Body of pancreas (tissue), 4 donors: ENCODE measurements at places on chromosomes 5 and 9. TPM values are rescaled to one million over a fixed set of nuclear protein-coding genes. Genes with fewer than 3 reads are reported as not detected.

DNA sequence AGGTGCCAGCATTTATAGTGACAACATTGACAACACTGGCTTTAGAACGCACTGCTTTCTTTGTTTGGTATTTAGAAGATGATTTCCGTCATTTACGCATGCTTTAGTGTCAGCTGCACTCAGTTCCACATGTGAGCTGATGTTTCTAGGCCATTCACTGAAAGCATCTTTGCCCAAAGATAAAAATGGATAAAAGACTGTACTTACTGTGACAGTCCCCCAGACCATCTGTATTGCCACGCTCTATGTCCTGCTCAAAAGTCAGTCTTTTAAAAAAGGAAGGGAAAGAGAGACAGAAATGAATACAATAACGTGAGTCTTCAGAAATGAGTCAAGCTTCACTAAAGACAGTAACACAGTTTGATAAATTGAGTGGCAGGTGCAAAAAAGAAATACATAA lies 99.3 kb downstream of the SEMA6A start:
- DNase-seq: no peak

The PRELID2 gene
- 22.4 TPM for total RNA-seq

GRCh38 chr9:135320331-135320730 lies 159.3 kb upstream of the PPP1R26 start:
- DNase-seq: no peak

The FOXD4L3 gene
- not detected for total RNA-seq

GRCh38 chr5:169911448-169912212 lies 68.7 kb downstream of the INSYN2B start:
- no peak for DNase-seq

The DMRTA1 gene
- 4.4 TPM for total RNA-seq

The GABRA1 gene
- not detected for total RNA-seq

The PCDHAC1 gene
- 1.8 TPM for total RNA-seq

GRCh38 chr9:85303757-85304134 lies 438.0 kb downstream of the AGTPBP1 start:
- DNase-seq: no peak

GRCh38 chr5:37326536-37326935 lies 44.4 kb downstream of the NUP155 start:
- DNase-seq: no peak

- no peak for DNase-seq
Observed at GRCh38 chr9:11417782-11418181, 805.0 kb upstream of the PTPRD start.

The TNFSF15 gene
- 0.26 TPM for total RNA-seq

The ST8SIA4 gene
- total RNA-seq: 2.1 TPM

The PCDHGA2 gene
- 2.9 TPM for total RNA-seq

The AGXT2 gene
- not detected for total RNA-seq

- no peak for DNase-seq
Observed at GRCh38 chr5:160347448-160347847, 23.0 kb downstream of the C1QTNF2 start.

GRCh38 chr5:166767858-166768257 lies 1523.6 kb upstream of the WWC1 start:
- no peak for DNase-seq

The TMEM232 gene
- total RNA-seq: 3.1 TPM

- no peak for DNase-seq
Observed at GRCh38 chr9:124828489-124829333, 24.5 kb upstream of the WDR38 start.

The CCNG1 gene
- 118 TPM for total RNA-seq

The ABL1 gene
- 29.0 TPM for total RNA-seq

DNA sequence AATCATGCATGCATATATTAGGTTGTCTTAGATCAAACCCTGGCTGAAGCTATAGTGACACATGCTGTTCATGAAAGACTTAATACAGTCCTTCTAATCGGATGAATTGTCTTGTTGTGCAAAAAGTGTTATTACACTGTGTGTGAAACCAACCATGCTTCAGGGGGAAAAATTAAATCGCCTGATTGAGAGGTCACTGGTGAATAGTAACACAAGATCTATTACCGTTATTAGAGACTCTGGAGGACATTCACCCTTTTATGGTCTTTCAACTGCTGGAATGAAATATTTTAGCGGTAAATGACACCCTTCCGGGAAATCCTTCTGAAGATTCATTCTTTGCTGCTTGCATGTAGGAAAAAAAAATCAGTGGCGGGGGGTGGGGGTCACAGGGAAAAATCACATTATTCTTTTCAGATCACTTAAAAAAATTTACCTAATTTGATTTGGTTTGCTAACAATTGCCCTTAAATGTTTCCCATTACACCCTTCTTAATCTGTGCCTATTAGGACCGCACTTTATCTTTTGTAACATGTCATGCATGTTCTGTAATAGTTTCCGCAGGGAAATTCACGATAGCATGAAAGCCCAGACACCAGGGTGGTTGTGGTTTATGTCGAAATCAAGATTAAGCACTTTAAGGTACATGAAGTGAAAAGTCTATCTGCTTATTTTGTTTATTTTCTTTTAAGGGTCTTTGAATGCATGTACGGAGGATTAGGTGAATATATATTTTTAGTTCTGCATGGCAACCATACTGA lies 120.6 kb downstream of the FOCAD start:
- no peak for DNase-seq

- DNase-seq: no peak
Observed at GRCh38 chr9:135908093-135908753, 877 bp upstream of the CAMSAP1 start.

DNA sequence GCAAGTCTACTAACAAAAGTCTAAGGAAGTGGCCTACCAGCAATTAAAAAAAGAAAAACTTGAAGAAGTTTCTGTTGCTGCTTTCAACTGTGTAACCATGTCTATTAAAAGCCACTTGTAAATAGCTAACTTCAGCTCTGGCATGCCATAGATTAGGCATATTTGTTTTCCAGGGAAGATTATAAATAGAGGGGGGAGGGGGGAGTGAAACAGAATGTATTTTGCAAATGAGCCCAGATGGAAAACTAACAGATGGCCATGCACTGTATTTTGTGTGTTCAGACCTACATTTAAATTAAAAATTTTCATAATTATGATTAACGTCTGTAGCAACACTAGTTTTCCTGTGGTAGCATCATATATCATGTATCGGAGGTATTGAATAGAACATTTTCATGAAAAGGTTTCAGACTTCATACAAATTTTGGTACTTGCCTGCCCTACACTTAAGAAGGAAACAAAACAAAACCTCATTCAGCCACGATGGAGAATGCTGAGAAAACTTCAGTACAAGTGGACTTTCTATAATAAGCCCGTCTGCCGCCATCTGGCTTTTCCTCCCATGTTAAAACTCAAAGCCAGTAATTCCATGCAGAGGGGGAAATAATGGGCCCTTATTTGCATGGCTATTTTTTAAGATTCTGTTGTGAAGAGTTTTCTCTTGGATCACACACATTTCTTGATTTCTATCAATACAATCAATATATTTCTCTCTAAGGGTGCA lies 220.4 kb upstream of the SMARCA2 start:
- DNase-seq: no peak

DNA sequence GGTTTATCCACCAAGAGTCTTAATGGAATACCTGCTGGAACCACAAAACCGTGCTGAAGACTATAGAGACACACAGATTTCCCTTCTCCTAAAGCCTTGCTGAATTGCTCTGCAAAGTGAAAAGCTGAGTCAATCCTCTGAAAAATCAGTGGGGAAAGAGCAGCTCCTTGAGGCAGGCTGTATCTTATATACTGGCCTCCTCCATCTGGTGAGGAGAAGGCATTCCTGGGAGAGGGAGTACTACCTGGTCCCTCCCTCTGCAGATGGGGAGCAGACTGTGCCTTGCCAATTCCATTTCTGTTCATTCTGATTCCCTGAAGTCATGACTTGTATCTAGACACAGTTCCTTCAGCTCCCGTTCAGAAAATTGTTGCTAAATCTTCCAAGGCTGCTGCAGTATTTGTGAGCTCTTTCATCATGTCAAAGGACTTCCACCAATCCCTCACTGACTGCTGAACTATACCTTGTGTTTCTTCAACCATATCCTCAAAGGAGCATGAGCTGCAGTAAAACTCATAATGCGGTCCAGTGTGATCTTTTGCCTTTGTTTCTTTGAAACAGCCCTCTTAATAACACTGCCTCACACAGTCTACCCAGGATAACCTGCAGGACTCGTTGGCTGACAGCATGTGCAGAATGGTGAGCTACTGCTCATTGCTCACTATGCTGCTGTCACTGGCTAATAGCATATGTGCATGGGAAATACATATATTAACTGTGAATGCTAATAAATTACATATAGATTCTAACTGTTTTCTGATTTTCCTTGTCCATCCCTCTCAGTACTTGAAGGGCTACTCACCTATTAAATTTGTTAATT lies 84.5 kb downstream of the FOXD1 start:
- DNase-seq: no peak

DNA sequence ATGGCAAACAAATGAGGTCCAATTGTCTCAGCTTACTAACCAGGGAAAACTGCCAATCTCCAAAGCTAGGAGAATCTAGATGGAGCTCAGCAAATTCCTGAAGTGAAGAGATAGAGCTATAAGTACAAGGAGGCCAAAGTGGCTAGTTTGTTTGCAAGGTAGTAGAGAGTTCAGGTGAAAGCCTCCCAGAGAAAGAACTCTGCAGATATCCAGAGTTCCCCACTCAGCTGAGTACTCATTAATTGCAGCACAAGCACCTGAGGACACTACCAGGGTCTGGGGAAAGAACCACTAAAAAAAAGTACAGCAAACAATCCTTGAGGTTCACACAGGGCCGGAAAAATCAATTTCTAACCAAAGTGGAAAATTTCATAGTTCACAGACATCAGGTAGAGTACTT lies 250.9 kb downstream of the TMEM232 start:
- DNase-seq: no peak

The IER5L gene
- total RNA-seq: 3.0 TPM

DNA sequence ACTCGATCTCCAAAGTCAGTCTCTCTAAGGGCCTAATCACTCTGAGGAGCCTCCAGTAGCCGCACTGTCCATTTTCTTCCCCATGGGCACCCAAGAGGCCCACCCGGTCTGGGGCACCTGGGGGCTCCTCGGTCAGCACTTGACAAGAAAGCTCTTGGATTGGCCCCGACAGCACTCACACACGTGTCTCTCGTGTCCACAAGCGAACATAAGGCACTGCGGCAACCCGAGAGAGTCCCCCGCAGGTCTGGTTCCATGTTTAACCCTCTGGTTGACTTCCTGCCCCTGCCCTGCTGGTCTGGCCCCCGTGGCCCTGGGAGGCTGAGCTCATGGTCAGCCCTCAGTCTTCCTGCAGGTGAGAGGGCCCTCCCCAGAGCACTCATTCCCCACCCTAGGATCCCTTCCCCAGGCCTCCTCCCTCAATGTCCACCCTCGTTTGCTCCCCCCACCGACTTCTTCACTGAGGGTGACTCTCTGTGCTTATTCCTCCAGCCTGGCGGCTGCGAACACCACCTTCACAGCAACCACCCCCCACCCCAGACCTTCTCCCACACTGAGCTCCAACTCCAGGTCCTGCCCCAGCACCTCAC lies 16.3 kb upstream of the LRRC14B start:
- no peak for DNase-seq

GRCh38 chr9:33408087-33408486 lies 5.7 kb upstream of the AQP7 start:
- no peak for DNase-seq

DNA sequence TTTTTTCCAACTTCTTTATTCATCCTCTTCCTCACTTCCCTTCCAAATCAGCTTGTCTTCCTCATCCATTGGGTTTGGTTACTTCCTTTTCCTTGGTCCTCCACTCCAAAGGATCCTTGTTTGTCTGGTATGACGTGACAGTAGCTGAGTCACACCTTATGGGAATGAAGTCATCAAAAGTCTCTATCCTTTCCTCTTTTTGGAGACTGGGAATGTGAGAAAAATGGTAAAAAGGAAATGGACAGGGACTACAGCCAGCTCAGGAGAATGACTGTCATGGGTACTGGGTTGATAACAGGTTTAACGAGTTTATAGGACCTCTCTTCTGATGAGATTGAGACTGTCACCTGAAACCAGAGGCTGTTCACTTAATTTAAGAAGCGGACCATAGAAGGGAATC lies 76.2 kb upstream of the MYO10 start:
- DNase-seq: no peak

DNA sequence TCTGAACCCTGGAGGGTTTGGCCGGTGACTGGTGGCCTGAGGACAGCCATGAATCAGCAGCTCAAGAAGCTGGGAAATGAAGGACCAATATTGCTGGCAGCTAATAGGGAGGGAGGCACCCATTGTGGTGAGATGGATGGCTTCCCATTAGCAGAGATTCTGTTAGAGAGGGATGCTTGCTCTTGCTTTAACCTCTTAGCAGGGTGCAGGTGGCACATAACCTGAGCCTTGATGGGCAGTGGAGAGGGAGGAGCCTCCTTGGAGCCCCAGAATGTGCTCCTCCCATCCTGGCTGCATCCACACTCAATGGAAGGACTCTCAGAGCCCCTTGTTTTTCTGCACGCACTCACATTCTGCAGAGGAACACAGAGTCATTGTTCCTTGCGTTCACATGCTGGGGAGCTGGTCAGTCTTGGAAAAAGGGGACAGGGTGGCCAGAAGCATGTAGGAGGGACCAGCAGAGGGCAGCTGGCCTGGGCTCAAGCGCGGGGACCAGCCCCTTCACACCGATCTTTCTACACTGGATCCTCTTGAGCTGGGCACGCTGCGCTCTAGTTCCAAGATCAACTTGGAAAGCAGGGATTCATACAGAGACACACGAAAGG lies 161.8 kb downstream of the MED10 start:
- no peak for DNase-seq

- DNase-seq: no peak
Observed at GRCh38 chr5:5374009-5374715, 48.3 kb upstream of the ICE1 start.

GRCh38 chr5:77881528-77881927 lies 105.4 kb upstream of the TBCA start:
- DNase-seq: no peak

The HMMR gene
- total RNA-seq: not detected

GRCh38 chr9:123312306-123312877 lies 43.6 kb upstream of the CRB2 start:
- no peak for DNase-seq

The LCN15 gene
- not detected for total RNA-seq

DNA sequence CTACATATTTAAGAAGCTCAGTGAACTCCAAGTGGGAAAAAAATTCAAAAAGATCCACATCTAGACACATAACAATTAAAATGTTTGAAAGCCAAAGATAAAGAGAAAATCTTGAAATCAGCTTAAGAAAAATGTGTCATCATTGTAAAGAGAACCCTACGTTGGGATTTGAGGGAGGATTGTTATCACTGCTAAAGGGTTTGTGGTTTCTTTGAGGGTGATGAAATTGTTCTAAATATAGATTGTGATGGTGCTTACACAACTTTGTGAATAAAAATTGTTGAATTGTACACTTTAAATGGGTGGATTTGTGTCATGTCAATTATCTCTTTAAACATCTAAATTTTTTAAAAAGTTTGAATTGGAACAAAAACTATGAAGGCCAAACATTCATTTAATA lies 92.2 kb upstream of the ADAMTS19 start:
- DNase-seq: no peak

The SNCAIP gene
- 1.3 TPM for total RNA-seq

GRCh38 chr5:65483546-65484346 lies 2.0 kb upstream of the ADAMTS6 start:
- DNase-seq: no peak
